Fibroblast of mammary gland (primary cell): ENCODE measurements at places on chromosomes 5 and 9.

DNA sequence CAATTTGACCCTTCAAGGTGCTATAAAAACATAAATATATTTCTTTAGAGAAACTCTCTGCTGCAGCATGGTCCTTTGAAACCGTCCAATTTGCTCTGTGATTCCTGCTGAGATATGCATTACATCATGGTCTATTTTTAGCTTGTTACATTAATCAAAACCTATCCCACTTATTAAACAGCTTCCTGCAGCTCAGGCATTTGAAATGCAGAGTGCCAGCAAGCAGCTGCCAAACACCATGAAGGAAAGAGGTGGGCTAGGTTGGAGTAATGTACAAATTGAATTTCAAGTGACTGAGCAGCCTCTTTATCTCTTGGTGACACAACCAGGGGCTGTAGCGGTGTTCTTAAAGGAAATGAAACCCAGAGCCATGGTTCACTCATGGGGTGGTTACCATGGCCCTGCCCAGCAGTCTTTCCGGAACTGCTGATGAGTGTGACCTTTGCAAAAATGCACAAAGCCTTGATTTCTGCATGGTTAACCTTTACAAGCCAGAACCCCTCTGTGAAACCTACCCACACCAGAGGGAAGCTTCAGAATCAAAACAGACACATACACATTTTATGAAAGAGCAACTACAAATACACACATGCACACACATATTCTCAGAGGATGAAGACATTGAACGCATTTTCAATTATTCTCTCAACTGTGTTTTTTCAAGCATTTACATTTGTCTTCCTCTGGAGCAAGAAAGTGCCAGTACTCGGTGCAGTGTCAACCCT, 155.8 kb upstream of the ZNF608 start:
- peak; percentile 21 for DNase-seq

DNA sequence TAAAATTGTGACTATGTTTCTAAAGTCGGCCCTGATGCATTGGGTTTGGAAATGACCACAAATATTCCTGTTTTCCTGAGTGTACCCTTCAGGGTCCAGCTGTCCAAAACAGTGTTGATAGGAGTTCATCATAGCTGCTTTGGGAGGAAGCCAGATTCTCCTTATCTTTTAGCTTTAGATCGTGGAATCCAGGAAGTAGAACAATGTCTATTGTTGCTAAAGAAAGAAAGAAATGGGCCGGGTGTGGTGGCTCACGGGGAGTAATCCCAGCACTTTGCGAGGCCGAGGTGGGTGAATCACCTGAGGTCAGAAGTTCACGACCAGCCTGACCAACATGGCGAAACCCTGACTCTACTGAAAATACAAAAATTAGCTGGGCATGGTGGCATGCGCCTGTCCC, 9.5 kb downstream of the CAVIN4 start:
- DNase-seq, result no peak

DNA sequence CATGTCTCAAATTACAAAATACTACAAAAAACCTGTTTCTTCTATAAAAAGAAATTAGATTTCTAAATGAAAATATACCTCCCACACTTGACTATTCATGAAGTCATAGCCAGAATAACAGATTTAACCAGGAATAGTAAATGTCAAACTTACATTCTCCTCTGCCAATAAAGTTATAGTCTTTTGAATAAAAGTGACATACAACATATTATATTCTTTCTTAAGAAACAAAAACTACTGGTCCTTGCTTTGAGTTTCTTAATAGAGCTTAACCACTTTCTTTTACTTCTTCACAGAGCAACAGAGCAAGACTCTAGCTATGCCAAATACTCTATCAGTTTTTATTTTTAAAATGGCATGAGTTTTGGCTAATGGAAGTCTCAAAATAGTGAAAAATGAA, 61.7 kb downstream of the DEPDC1B start:
- DNase-seq, result no peak

DNA sequence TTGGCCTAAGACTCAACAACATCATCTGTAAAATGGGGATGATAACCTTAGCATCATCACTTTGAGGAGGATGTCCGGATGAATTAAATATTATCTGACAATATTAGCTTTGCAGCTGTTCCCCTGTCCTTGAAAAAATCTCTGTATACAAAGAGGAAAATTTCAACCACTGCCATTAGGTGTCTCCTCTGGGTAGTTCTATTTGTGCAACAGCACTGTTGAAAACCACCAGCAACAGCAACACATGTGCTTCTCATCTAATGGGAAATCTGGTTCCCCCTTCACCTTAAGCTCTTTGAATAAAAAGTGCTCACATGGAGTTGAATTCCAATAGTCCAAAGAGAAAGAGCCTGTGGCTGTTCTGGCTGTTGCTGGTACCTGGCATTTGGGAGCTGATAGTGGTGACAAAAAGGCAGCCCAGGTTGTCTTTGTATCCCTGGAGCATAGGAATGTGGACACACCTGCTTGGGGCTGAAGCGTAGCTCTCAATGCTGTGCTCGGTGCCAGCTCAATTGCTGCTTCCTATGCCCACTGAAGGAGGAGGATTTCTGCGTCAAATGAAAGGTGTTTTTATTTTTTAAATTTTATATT, 322.1 kb upstream of the MSX2 start:
- no peak for DNase-seq

DNA sequence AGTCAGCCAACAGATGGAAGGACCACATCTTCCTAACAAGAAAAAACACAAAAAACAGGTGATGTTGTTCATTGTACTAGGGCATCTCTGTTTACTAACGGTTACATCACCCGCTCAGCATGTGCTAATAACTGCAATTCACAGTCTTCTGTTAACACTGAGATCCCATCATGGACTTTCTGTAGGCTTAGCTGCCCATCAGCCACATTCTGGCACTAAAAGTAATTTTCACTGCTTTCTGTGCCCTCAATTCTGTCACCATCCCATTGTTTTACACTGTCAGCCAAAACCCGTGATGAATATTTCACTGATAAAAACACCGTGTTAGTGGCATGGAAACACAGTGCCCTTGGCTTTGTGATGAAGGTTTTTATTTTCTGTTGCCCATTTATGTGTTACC, 64.6 kb downstream of the CAST start:
- DNase-seq, result no peak

- DNase-seq, result no peak
These were observed 25.6 kb upstream of the ANKRD31 start for GRCh38 chr5:75262271-75262670.

GRCh38 chr9:127953768-127954505, 16.3 kb upstream of the DPM2 start:
- DNase-seq, result no peak

GRCh38 chr5:2797981-2798380, 46.5 kb upstream of the IRX2 start:
- peak; percentile 12 for DNase-seq

GRCh38 chr9:137077758-137078693, 709 bp downstream of the UAP1L1 start:
- no peak for DNase-seq

DNA sequence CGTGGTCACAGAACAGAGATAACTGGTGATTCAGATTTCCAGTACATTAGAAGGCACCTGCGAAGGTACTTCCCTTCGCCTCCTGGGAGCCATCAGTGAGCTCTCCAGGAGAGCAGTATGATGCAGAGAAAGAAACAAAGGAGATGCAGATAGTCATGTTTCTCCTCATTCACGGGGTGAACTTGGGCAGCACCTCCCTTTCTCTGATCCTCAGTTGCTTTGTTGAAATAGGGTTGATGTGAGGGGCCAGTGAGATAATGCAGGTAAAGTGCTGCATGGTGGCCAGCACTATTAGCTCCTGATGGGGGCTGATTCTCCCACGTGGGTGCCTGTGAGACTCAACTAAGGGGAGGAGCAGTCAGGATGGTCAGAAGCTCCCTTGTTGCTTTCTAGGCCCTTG, 46.6 kb upstream of the ZNF169 start:
- no peak for DNase-seq

DNA sequence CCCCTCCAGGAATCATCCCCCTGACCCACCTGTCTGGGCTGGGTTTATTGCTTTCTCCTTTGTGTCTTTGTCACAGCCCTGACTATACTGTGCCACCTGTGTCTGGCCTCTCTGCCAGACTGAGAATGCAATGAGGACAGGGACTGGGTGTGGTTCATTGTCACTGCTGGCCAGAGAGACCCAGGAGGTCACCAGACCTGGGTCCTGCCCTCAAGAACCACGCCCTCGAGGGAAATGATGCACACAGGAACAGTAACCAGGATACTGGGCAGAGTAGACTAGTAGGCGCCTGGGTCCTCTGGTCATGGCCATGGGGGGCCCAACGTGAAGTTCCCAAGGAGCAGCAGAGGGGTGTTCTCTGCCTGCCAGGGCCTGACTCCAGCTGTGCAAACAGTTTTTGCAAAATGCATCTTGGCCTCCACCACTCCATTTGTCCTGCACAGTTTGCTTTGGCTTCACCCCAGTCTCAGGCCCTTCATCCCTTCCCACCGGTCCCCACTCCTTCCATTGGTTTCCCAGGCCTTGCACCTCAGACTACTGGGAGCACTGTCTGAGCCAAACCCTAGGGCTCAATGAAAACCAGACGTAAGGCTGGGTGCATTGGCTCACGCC, 17.8 kb downstream of the RGS3 start:
- no peak for DNase-seq

DNA sequence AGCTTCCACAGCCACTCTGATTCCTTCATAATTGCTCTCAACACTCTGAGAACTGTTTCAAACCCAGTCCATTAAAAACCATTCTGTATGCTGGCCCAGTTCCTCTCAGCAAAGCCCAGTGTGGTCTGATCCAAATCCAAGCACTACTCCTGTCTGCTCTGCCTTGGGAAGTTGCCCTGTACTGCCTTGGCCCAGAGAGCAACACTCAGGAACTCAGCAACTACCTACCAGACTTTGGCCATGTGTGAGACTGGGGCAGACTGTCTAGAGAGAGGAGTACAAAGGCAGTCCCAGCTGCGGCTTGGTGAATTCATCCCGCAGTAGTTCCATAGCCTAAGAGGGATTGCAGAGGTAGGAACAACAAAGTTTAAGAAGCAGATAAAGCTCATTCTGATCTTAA, 214.4 kb downstream of the MCTP1 start:
- no peak for DNase-seq

DNA sequence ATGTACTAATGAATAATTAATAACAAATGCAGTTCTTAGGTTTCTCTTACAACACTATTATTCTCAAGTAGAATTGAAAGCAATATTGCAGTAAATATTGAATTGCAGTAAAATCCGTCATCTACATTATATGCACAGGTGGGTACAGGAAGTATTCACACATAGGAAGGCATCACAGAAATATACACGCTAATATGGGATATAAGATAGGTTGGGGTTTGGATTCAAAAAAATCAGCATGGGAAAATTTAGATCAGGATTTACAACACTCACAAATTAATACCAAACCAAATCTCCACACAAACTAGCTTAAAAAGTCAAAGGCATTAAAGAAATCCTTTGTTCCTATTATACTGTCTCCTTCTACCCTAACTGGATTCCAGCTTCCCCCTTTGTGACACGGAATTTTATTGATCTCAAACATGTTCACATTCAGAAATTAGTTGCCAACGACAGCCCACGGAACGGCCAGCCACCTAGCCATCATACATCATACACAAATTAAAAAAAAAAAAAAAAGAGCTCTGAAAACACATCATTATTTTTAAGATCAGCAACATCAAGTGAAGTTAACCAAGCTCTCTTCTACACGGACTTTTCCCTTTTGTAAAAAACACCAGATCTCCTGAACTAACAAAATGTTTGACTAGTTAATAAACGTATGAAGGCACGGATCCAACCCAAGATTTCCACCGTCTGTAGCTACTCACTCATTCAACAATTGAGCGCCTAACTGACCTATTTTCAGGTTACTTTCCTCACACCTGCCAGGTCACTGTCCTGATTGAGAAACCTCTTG, 2.2 kb downstream of the NR6A1 start:
- no peak for DNase-seq

- DNase-seq, result no peak
These were observed 722 bp downstream of the CDC42SE2 start for GRCh38 chr5:131264451-131265099.

GRCh38 chr5:135129307-135129706, 95.3 kb upstream of the PITX1 start:
- no peak for DNase-seq

- DNase-seq, result no peak
These were observed 132.8 kb downstream of the ZNF354C start for GRCh38 chr5:179192891-179193470.

GRCh38 chr9:136532799-136533774, 12.8 kb downstream of the NOTCH1 start:
- no peak for DNase-seq

GRCh38 chr5:151141535-151141934, 16.0 kb downstream of the ANXA6 start:
- DNase-seq, result no peak
